ENCODE measurements at places on chromosomes 7 and 10. TPM values are rescaled to one million over a fixed set of nuclear protein-coding genes. Genes with fewer than 3 reads are reported as not detected.

FZD8 gene
- total RNA-seq, result 0.70 TPM

LIPF gene
- not detected for total RNA-seq

NPTX2 gene
- total RNA-seq, result 0.94 TPM

TMEM196 gene
- not detected for total RNA-seq

CALN1 gene
- not detected for total RNA-seq

TRIM50 gene
- total RNA-seq, result 1.1 TPM

LIPJ gene
- not detected for total RNA-seq

DNA sequence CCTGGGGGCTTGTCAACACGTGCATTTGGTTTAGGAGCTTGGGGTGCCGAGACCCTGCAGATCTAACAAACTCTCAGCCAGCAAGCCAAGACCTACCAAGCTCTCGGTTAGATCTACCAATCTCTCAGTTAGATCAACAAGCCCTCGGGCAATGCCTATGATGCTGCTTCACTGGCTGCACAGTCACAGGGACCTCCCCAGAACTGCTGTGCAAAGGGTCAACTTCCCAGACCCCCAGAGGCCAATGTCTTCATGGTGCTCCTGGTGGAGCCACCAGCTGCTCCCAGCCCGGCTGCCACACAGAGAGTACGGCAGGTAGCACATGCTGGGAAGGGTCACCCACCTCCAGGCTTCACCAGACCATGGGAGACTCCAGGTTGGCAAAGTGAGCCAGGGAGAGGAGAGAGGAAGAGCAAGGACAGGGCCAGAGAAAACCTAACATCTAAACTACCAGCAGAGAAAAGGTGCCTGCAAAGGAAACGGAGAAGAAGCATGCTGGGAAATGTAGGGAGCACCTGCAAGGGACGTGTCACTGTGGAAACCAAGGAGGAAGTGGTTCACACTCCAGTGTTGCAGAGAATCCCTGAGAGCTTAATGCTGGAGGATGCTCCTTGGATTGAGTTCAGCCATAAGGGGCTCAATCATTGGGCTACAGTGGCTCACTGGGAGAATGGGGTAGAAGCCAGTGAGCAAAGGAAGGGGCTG lies 51.5 kb upstream of the GDF10 start:
- no peak overlapping the region for H3K4me3 ChIP-seq
- no peaks in the 10 kb centered on the region for H3K36me3 ChIP-seq
- no peak overlapping the region for H3K27ac ChIP-seq
- no peak for DNase-seq

GRCh38 chr7:3065724-3066143 lies 22.1 kb upstream of the CARD11 start:
- H3K36me3 ChIP-seq, result no peaks in the 10 kb centered on the region
- no peaks in the 10 kb centered on the region for H3K27me3 ChIP-seq
- no peak overlapping the region for H3K4me3 ChIP-seq
- no peak overlapping the region for H3K27ac ChIP-seq
- H3K4me1 ChIP-seq, result no peaks in the 10 kb centered on the region

GRCh38 chr7:69645683-69646082 lies 47.4 kb downstream of the AUTS2 start:
- no peak for DNase-seq
- H3K27ac ChIP-seq, result no peak overlapping the region
- no peaks in the 10 kb centered on the region for H3K4me1 ChIP-seq
- H3K4me3 ChIP-seq, result no peak overlapping the region
- H3K27me3 ChIP-seq, result no peaks in the 10 kb centered on the region

DNA sequence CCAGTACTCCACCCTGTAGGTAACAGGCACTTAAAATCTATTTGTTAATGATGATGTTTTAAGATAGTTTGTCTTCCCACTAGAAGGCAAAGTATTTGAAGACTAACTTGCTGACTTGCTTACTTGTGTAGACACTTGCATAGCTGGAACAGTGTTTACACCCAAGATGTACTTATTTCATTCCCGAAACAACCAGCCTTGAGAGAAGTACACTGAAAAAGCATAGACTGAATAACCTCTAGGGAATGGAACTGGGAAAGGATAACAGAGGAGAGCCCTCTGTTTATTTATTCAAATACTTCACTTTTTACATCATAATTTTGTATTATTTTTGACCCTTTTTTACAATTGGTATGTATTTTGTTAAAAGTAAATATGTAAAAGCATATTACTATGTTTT lies 33.1 kb upstream of the TMEM26 start:
- no peak for DNase-seq
- H3K27ac ChIP-seq, result no peak overlapping the region
- H3K4me3 ChIP-seq, result no peak overlapping the region

DNA sequence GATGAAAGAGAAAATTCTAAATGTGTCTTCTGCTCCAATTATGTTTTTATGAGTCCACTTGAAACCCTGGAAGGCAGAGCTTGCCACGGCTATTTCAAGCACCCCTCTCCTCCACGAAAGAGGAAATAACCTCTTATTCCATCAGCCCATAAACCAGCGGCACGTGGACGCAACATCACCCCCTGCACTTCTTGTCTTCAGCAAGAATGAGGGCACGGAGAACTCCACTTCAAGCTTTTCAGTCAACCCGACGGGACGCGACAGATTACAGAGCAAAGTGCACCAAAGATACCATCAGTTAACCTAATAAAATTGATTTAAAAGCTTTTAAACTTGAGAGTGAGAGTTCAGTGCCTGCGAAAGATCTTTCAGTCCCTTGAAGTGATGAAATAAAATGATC lies 406.3 kb downstream of the GALNT17 start:
- no peaks in the 10 kb centered on the region for H3K36me3 ChIP-seq
- DNase-seq, result no peak
- no peak overlapping the region for H3K4me3 ChIP-seq
- H3K27me3 ChIP-seq, result no peaks in the 10 kb centered on the region
- no peak overlapping the region for H3K27ac ChIP-seq
- no peaks in the 10 kb centered on the region for H3K4me1 ChIP-seq

- H3K27ac ChIP-seq, result no peak overlapping the region
- H3K4me3 ChIP-seq, result no peak overlapping the region
- DNase-seq, result no peak
- H3K36me3 ChIP-seq, result no peaks in the 10 kb centered on the region
Measured at GRCh38 chr10:108454793-108455192, 1290.3 kb upstream of the SORCS1 start.

- H3K4me3 ChIP-seq, result no peak overlapping the region
- peak overlapping the region; percentile 46 for H3K27ac ChIP-seq
- no peaks in the 10 kb centered on the region for H3K36me3 ChIP-seq
- no peak for DNase-seq
Measured at GRCh38 chr10:84076047-84076388, 63.3 kb upstream of the GHITM start.

- no peak overlapping the region for H3K27ac ChIP-seq
- H3K27me3 ChIP-seq, result no peaks in the 10 kb centered on the region
- no peak for DNase-seq
- no peaks in the 10 kb centered on the region for H3K4me1 ChIP-seq
- no peaks in the 10 kb centered on the region for H3K36me3 ChIP-seq
- no peak overlapping the region for H3K4me3 ChIP-seq
Measured at GRCh38 chr10:16105082-16105481, 244.8 kb upstream of the MINDY3 start.

GRCh38 chr7:66609176-66609575 lies 19.5 kb upstream of the KCTD7 start:
- no peak overlapping the region for H3K4me3 ChIP-seq
- H3K27me3 ChIP-seq, result no peaks in the 10 kb centered on the region
- no peaks in the 10 kb centered on the region for H3K36me3 ChIP-seq

GRCh38 chr7:24829787-24830186 lies 72.5 kb upstream of the GSDME start:
- no peaks in the 10 kb centered on the region for H3K36me3 ChIP-seq
- no peaks in the 10 kb centered on the region for H3K27me3 ChIP-seq
- peaks cover 4% of the 10 kb centered on the region for H3K4me1 ChIP-seq
- no peak overlapping the region for H3K4me3 ChIP-seq
- H3K27ac ChIP-seq, result no peak overlapping the region
- DNase-seq, result no peak

- no peak for DNase-seq
- H3K4me1 ChIP-seq, result no peaks in the 10 kb centered on the region
- H3K36me3 ChIP-seq, result no peaks in the 10 kb centered on the region
- no peak overlapping the region for H3K4me3 ChIP-seq
Measured at GRCh38 chr7:141444961-141445360, 106.2 kb upstream of the AGK start.

DNA sequence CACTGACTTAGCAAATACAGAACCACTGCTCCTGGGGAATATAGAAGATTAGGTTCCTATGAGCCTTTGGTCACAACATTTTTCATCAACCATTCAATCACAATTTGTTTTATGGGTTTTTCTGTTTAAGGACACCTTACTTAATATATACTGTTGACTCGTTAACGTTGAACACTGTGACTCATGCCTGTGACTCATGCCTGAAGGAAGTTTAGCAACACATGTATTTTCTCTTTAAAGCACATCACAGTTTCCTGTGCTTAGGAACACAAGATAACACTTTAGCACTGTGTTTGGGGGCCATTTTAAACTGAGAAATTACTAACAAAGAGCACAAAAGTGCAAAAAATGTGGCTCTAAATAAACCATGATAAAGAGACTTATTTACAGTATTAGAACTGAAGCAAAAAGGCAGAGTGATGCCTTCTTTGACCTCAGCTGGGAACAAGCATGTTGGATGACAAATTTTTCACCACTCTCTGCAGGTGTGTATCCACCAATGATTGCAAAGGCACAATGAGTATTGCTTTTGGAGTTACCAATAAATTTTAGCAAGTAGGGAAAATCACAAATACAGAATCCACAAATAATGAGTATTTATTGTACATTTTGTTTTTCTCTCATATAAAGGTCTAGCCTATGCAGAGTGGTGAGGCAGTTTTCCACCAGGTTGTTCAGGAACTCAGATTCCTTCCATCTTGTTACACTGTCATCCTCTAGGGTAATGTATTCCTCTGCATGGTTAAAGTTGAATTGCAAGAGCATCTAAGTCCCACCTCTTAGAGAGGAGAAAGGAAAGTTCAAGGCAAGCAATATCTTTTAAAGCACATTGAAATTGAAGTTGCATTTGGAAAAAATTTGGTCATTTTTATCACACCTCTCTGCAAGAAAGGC lies 7.3 kb downstream of the FGFBP3 start:
- H3K27ac ChIP-seq, result no peak overlapping the region
- H3K36me3 ChIP-seq, result no peaks in the 10 kb centered on the region
- no peaks in the 10 kb centered on the region for H3K4me1 ChIP-seq
- H3K27me3 ChIP-seq, result no peaks in the 10 kb centered on the region
- H3K4me3 ChIP-seq, result no peak overlapping the region

- H3K36me3 ChIP-seq, result no peaks in the 10 kb centered on the region
- no peak overlapping the region for H3K4me3 ChIP-seq
- H3K4me1 ChIP-seq, result no peaks in the 10 kb centered on the region
- DNase-seq, result peak; percentile 36
- H3K27ac ChIP-seq, result no peak overlapping the region
- H3K27me3 ChIP-seq, result no peaks in the 10 kb centered on the region
Measured at GRCh38 chr7:156022483-156023459, 210.5 kb upstream of the SHH start.

GRCh38 chr7:45182856-45183710 lies 25.5 kb downstream of the RAMP3 start:
- no peaks in the 10 kb centered on the region for H3K36me3 ChIP-seq
- no peak overlapping the region for H3K27ac ChIP-seq
- no peaks in the 10 kb centered on the region for H3K4me1 ChIP-seq
- peak; percentile 34 for DNase-seq

- no peak overlapping the region for H3K27ac ChIP-seq
- DNase-seq, result no peak
- H3K4me3 ChIP-seq, result no peak overlapping the region
- no peaks in the 10 kb centered on the region for H3K4me1 ChIP-seq
Measured at GRCh38 chr10:61390851-61391250, 62.3 kb downstream of the TMEM26 start.

Measured in Peyer's patch (tissue), 4 donors.